ENCODE measurements at places on chromosomes 2 and 18. TPM values are rescaled to one million over a fixed set of nuclear protein-coding genes. Genes with fewer than 3 reads are reported as not detected.

The HDHD2 gene
- polyA plus RNA-seq, result 50.8 TPM

The OSR1 gene
- polyA plus RNA-seq, result not detected

GRCh38 chr2:69491864-69492263, 54.6 kb upstream of the NFU1 start:
- no peak for DNase-seq

- DNase-seq, result no peak
Observed at GRCh38 chr2:240730501-240731177, 39.0 kb downstream of the AQP12A start.

The EPB41L3 gene
- 0.35 TPM for polyA plus RNA-seq

The GAREM1 gene
- 2.3 TPM for polyA plus RNA-seq

GRCh38 chr2:45278365-45279078, 269.3 kb upstream of the SIX2 start:
- no peak for DNase-seq

DNA sequence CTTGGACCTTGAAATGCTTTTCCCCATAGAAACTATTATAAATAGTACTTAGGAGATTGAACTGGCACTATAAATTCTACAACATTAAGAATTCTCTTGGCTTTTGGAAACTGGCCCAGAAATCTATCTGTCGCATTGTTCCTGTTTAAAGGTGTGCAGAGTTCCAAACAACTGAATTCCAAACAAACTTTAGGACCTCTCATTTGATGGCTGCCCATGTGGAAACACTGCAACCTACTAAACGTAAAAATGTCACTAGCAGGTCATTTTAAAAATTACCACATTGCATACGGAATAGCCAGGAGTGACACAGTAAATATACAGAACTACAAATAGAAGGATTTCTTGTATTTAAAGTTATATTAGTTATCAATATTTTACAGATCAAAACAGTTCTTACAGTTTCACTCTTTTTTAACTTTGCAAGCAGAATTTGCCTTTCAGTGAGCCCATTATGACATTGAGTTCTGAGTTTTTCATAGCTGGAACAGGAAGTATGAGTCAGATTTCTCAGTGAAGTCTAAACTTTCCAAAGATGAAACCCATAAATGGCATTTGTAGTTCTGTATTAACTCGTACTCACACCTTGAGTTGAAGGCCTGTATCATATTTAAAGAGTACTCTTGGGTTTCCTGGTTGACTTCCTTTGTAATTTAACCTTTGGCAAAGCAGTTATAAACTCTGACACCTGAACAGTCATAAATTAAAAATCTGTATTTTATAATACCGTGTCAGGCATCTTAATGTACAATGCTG, 142.3 kb upstream of the BOD1L2 start:
- DNase-seq, result no peak

- peak; percentile 57 for DNase-seq
Observed at GRCh38 chr2:70094978-70095719, 7.9 kb downstream of the PCBP1 start.

The DSC2 gene
- polyA plus RNA-seq, result not detected

GRCh38 chr2:213764849-213765248, 480.6 kb downstream of the SPAG16 start:
- no peak for DNase-seq

DNA sequence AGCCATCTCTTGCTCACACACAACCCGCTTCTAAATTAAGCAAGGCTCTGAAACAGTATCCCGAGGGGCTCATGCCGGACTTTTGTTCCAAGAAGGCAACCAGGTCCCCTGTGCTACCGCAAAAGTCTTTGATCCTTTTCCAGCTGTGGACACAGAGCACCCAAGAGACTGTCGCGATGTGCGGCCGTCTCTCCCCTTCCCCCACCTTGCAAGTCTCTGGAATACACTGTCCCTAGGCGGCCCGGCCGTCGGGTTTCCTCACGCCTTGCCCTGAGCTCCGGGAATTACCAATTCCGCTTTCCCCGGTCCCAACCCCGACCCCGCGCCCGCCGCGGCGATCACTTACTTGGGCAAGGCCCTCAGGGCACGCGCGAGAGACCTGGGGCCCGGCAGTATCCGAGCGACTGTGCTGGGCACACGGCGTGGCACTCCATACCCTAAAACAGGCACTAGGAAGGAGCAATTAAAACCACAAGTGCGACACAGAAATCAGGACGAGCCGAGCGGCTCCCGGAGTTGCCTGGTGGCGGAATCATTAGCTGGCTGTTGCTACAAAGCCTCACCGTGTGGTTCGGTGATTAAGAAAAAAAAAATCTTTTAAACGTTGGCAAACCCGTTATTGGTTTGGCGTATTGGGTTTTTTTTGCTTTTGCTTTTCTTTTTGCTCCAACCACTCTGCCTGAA, 2.2 kb upstream of the DLX1 start:
- peak; percentile 20 for DNase-seq

All from naive thymus-derived CD8-positive, alpha-beta T cell (primary cell).